Bronchus fibroblast of lung (primary cell): ENCODE measurements at places on chromosomes 7 and 10. TPM values are rescaled to one million over a fixed set of nuclear protein-coding genes. Genes with fewer than 3 reads are reported as not detected.

The TAS2R39 gene
- not detected in 2 replicates for total RNA-seq

The ANKRD61 gene
- 0.15 TPM in 1 of 2 replicates, not detected in the other for total RNA-seq

The TMEM229A gene
- total RNA-seq: under 0.01 TPM in 1 of 2 replicates, not detected in the other

The AGAP5 gene
- total RNA-seq: 2.5 TPM in 2 replicates

The RBM33 gene
- total RNA-seq: 7.6 and 8.9 TPM in 2 replicates

The PON1 gene
- not detected in 2 replicates for total RNA-seq

The ATAD1 gene
- 17.7 and 18.8 TPM in 2 replicates for total RNA-seq

The SPAG6 gene
- not detected in 2 replicates for total RNA-seq

The BAMBI gene
- 1.8 and 2.5 TPM in 2 replicates for total RNA-seq

The SLC29A4 gene
- total RNA-seq: 4.2 and 5.2 TPM in 2 replicates

The ABHD11 gene
- total RNA-seq: 25.9 and 26.3 TPM in 2 replicates

The DNAJC30 gene
- total RNA-seq: 5.2 and 6.2 TPM in 2 replicates

The CALML5 gene
- not detected in 2 replicates for total RNA-seq
